ENCODE measurements at places on chromosomes 1 and 21.

DNA sequence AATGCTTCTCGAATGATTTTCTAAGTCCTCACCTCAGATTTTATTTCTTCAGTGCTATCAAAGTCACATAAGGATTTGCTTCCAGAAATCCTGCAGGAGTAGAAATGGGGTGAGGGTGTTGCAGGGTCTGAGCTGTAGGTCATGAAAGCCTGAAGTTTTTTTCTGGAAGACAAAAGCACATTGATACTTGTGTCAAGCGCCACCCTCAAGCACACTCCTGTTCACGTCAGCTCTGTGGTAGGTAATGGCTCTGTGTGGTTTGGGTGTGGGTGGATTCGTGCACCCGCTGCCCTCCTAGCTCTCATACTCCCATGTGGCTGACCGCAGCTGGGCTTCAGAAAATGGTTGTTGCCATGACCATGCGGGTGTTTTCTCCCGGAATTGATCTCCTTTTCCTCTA lies 39.9 kb downstream of the AKNAD1 start:
- no peak for DNase-seq

GRCh38 chr1:241229711-241230110 lies 127.3 kb downstream of the RGS7 start:
- DNase-seq: no peak

GRCh38 chr21:36703123-36703522 lies 4.2 kb downstream of the SIM2 start:
- DNase-seq: no peak

- DNase-seq: no peak
These were observed 113.9 kb downstream of the CLIC6 start for GRCh38 chr21:34782506-34783360.

DNA sequence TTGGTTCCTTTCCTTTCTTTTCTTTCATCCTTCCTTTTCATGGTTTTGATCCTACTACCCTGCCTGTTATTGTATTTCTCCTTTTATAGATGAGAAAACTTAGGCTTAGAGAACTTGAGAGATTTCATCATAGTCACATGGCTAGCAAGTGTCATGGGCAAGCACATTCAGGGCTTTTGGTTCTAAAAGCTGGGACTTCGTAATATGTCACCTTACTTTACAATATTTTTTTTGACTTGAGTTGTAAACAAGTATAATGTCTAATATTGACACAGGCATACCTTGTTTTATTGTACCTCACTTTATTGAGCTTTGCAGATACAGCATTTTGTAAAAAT lies 70.7 kb downstream of the MTR start:
- no peak for DNase-seq

GRCh38 chr21:26433386-26433785 lies 139.7 kb downstream of the CYYR1 start:
- no peak for DNase-seq

DNA sequence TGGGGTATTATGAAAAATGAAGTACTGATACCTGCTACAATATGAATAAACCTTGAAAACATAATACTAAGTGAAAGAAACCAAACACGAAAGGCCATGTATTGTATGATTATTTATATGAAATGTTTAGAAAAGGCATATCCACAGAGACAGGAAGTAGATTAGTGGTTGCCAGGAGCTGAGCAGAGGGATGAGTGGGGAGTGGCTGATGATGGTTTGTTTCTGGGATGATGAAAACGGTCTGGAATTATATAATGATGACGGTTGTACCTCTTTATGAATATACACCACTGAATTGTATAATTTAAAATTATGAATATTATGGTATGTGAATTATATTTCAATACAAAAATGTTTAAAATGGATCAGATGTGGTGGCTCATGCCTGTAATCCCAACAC lies 63.8 kb upstream of the MPC2 start:
- DNase-seq: no peak

DNA sequence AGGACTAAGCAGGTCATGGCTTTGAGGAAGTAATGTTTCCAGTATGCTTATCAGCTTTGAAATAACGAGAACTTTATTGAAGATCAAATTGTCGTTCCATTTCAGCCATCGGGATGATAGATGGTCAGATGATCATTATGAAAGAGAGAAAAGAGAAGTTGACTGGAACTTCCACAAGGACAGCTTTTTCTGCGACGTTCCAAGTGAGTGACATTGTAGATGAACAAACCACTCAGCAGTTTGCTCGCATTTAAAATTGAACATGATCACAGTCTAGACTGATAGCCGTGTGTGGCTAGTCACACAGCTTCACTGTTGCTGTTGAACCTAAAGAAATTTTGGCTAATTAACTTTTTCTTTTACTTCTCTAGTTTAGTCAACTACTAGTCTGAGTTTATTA lies 151.1 kb downstream of the TLR5 start:
- DNase-seq: no peak

GRCh38 chr1:56463376-56463775 lies 116.0 kb downstream of the PLPP3 start:
- DNase-seq: no peak

All from BE2C (cell line).